ENCODE measurements at places on chromosomes 2 and 18. TPM values are rescaled to one million over a fixed set of nuclear protein-coding genes. Genes with fewer than 3 reads are reported as not detected.

Gene IL1A
- total RNA-seq, result not detected

Gene NEU2
- total RNA-seq, result not detected

Gene REL
- total RNA-seq, result 4.7 TPM

Gene ZNF804A
- not detected for total RNA-seq

Gene LHCGR
- total RNA-seq, result not detected

DNA sequence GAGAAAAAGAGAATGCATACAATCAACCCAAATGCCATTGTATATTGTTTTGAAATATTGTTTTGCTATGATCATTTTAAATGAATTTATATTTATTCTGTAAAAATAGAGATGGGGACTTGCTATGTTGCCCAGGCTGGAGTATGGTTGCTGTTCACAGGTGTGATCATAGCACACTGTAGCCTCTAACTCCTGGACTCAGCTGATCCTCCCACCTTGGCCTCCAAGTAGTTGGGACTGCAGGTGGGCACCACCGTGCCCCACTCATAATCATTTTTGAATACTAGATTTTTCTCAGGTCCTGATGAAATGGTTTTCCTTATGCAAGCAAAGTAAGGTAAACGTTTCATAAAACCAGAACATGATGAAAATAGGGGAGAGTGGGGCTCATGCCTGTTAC, 46.3 kb downstream of the TMEM17 start:
- no peak for DNase-seq
- H3K27me3 ChIP-seq, result no peaks in the 10 kb centered on the region
- no peaks in the 10 kb centered on the region for H3K4me1 ChIP-seq
- no peaks in the 10 kb centered on the region for H3K36me3 ChIP-seq
- no peak overlapping the region for H3K4me3 ChIP-seq
- no peak overlapping the region for H3K27ac ChIP-seq

GRCh38 chr2:30178618-30179434, 32.0 kb downstream of the YPEL5 start:
- no peaks in the 10 kb centered on the region for H3K36me3 ChIP-seq
- DNase-seq, result peak; percentile 68
- peaks cover 11% of the 10 kb centered on the region for H3K4me1 ChIP-seq
- H3K27me3 ChIP-seq, result peaks cover 11% of the 10 kb centered on the region
- no peak overlapping the region for H3K4me3 ChIP-seq

GRCh38 chr2:197052356-197052755, 125.8 kb upstream of the PGAP1 start:
- no peaks in the 10 kb centered on the region for H3K27me3 ChIP-seq
- H3K27ac ChIP-seq, result no peak overlapping the region
- no peak overlapping the region for H3K4me3 ChIP-seq
- no peaks in the 10 kb centered on the region for H3K4me1 ChIP-seq

DNA sequence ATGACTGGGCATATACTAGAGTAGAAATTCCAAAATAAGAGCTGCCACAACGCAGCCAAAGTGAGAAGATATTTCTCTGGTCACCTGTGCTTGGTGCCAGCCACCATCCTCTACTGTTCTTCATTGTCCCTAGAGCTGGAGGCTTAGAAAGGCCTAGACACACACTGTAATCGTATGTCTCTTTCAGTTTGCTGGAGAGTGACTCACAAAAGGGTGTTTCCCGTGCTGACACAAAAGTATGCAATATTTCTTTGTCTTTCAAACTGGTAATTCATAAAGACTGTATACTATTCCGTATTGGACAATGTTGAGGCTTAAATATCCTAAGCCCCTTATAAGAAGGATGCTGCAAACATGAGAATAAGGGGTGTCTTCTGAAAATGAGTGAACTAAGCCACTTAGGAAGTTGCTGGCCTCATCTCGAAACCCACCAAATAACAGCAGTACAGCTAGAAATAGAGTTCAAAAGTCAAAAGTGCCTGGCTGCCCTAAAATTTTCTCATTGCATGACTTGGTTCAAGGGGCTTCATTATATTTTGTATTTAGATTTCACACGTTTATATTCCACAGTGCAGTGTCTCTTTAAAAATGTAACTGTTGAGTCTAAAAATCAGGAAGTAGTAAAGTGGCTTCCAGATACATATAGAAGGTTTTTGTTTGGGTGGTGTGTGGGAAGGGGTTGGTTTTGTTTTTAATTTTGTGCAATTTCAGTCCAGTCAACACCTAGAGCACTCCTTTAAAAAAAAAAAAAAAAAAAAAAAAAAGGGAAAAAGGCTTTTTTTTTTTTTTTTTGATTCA, 601.1 kb downstream of the ARHGAP15 start:
- H3K36me3 ChIP-seq, result no peaks in the 10 kb centered on the region
- DNase-seq, result no peak
- H3K4me3 ChIP-seq, result no peak overlapping the region
- H3K27ac ChIP-seq, result no peak overlapping the region
- H3K27me3 ChIP-seq, result no peaks in the 10 kb centered on the region
- no peaks in the 10 kb centered on the region for H3K4me1 ChIP-seq

DNA sequence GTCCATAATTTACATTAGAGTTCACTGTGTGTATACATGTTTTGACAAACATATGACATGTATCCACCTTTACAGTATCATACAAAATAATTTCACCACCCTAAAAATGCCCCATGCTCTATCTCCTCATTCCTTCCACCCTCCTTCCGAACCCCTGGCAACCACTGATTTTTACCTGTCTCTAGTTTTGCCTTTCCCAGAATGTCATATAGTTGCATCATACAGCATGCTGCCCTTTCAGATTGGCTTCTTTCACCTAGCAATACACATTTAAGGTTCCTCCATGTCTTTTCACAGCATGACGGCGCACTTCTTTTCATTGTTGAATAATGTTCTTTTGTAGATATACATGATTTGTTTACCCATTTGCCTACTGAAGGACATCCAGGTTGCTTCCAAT, 10.4 kb downstream of the LRPPRC start:
- H3K27ac ChIP-seq, result no peak overlapping the region
- H3K4me1 ChIP-seq, result peaks cover 4% of the 10 kb centered on the region
- H3K4me3 ChIP-seq, result no peak overlapping the region
- no peaks in the 10 kb centered on the region for H3K27me3 ChIP-seq
- DNase-seq, result no peak

GRCh38 chr2:180291060-180291459, 284.0 kb upstream of the CWC22 start:
- DNase-seq, result no peak
- H3K36me3 ChIP-seq, result no peaks in the 10 kb centered on the region
- no peak overlapping the region for H3K27ac ChIP-seq
- H3K27me3 ChIP-seq, result no peaks in the 10 kb centered on the region
- no peak overlapping the region for H3K4me3 ChIP-seq

GRCh38 chr2:111670776-111671175, 213.2 kb downstream of the ANAPC1 start:
- peak overlapping the region; percentile 23 for H3K27ac ChIP-seq
- no peaks in the 10 kb centered on the region for H3K4me1 ChIP-seq
- H3K36me3 ChIP-seq, result no peaks in the 10 kb centered on the region
- no peak overlapping the region for H3K4me3 ChIP-seq
- DNase-seq, result no peak

DNA sequence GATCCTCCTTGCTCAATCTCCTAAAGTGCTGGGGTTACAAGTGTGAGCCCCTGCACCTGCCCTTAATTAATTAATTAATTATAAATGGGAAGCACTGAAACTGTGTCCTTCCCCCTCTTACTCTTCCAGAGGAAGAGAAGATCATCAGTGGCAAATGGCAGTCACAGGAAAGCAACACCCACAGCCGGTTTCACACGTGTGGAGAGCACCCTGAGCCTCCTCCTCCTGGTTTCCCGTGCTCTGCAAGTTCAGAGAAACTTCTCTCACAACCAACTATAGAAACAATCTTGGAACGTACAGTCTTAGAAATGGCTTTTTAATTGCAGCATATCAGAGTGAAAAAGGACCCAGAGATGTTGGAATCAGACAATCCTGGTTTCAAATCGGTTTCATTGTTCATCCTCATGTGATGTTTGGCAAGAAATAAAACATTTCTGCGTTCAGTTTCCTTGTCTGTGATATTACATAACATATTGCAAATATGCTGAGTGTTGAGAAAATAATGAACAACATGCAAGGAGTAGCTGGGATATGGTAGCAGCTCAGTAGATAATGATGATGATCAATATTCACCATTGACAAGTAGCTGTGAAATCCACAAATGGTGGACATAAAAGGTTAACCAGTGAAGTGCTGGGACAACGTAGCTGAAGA, 141.0 kb upstream of the KCTD1 start:
- H3K36me3 ChIP-seq, result no peaks in the 10 kb centered on the region
- H3K4me1 ChIP-seq, result no peaks in the 10 kb centered on the region
- no peak overlapping the region for H3K4me3 ChIP-seq
- H3K27me3 ChIP-seq, result no peaks in the 10 kb centered on the region
- H3K27ac ChIP-seq, result no peak overlapping the region
- DNase-seq, result no peak

DNA sequence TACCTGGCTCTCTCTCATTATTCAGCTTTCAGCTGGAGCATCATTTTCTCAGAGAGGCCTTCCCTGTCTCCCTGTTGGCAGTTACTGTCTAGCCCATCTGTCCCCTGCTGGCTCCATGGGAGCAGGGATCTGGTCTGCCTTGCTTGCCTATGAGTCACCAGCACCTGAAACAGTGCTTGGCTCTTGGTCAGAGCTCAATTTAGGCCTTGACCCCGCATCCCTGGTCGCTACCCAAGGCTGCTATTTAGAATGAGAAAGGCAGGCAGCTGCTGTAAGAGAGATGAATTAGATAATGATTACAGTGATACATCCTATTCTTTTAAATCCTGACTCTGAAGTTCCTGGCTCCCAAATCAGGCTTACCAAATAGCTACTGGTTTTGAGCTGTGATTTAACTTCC, 32.9 kb downstream of the KCNE4 start:
- no peaks in the 10 kb centered on the region for H3K36me3 ChIP-seq
- H3K4me3 ChIP-seq, result no peak overlapping the region
- no peaks in the 10 kb centered on the region for H3K4me1 ChIP-seq
- peak overlapping the region; percentile 36 for H3K27ac ChIP-seq
- DNase-seq, result peak; percentile 56

- DNase-seq, result no peak
- no peaks in the 10 kb centered on the region for H3K36me3 ChIP-seq
- no peaks in the 10 kb centered on the region for H3K27me3 ChIP-seq
- H3K4me1 ChIP-seq, result no peaks in the 10 kb centered on the region
- no peak overlapping the region for H3K27ac ChIP-seq
Observed at GRCh38 chr18:56139372-56139771, 499.0 kb downstream of the TXNL1 start.

- H3K36me3 ChIP-seq, result no peaks in the 10 kb centered on the region
- H3K27me3 ChIP-seq, result no peaks in the 10 kb centered on the region
- no peak overlapping the region for H3K4me3 ChIP-seq
Observed at GRCh38 chr2:112724591-112725525, 4.0 kb downstream of the NT5DC4 start.

- H3K27ac ChIP-seq, result no peak overlapping the region
- H3K4me1 ChIP-seq, result peaks cover 20% of the 10 kb centered on the region
- no peaks in the 10 kb centered on the region for H3K36me3 ChIP-seq
- DNase-seq, result peak; percentile 80
- H3K4me3 ChIP-seq, result peak overlapping the region; percentile 59
- H3K27me3 ChIP-seq, result peaks cover 3% of the 10 kb centered on the region
Observed at GRCh38 chr2:236177604-236177966, 9.4 kb upstream of the GBX2 start.

DNA sequence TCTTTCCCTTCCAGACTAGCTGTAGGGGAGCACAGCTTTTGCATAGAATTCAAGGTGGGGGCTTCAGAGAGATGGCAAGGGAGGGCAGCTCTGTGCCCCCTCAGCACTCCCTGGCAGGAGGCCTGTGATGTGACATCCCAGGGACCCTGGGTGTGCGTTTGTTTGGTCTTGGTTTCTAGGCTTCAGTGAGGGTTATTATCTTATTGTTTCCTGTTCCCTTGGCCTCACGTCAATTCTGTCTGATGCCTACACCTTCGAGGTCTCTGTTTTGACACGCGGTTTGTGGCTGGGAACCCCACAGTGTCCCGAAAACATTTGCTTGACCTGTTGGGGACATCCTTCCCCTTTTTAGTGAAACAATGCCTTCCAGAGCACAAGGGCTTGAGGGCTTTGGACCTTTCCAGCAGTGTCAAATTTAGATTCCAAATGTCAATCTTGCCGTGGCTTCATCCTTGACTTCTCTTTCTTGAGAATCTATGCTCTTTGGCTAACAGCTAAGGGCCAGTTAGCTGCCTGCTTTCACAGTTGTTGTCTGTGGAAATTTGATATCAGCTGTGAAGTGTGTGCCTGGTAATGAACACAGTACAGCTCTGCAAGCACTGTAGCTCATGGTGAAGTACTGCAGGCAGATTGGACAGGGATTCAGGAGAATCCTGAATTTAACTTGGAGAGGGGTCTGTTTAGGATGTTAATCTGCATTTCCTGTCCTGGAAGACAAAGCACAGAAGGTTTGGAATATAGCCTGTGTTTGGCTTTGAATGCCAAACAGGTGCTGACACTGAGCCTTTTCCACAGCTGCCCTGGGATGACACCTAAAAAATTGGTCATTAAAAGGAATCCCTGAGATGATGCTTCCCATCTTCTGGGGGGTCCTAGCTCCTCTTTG, 108.2 kb upstream of the CXCR4 start:
- H3K36me3 ChIP-seq, result no peaks in the 10 kb centered on the region
- no peak overlapping the region for H3K27ac ChIP-seq
- H3K27me3 ChIP-seq, result no peaks in the 10 kb centered on the region
- H3K4me1 ChIP-seq, result no peaks in the 10 kb centered on the region
- H3K4me3 ChIP-seq, result no peak overlapping the region

GRCh38 chr2:119206201-119206600, 17.4 kb upstream of the STEAP3 start:
- no peaks in the 10 kb centered on the region for H3K4me1 ChIP-seq
- DNase-seq, result no peak
- H3K4me3 ChIP-seq, result no peak overlapping the region
- no peak overlapping the region for H3K27ac ChIP-seq
- H3K27me3 ChIP-seq, result no peaks in the 10 kb centered on the region

GRCh38 chr2:107380912-107381311, 445.8 kb upstream of the RGPD4 start:
- no peak for DNase-seq
- H3K36me3 ChIP-seq, result no peaks in the 10 kb centered on the region
- H3K4me3 ChIP-seq, result no peak overlapping the region
- H3K4me1 ChIP-seq, result no peaks in the 10 kb centered on the region
- no peak overlapping the region for H3K27ac ChIP-seq

Measured in psoas muscle (tissue), 8 donors.